Activated naive CD8-positive, alpha-beta T cell treated with anti-CD3 and anti-CD28 coated beads, Interleukin-2, amount 10 ng/mL, durations not matched to agents 7 days and 5 days (primary cell): ENCODE measurements at places on chromosomes 13 and 19. TPM values are rescaled to one million over a fixed set of nuclear protein-coding genes. Genes with fewer than 3 reads are reported as not detected.

The ZNF570 gene
- total RNA-seq, result 7.6 TPM

The GDF15 gene
- total RNA-seq, result 0.34 TPM

The KLK3 gene
- total RNA-seq, result not detected

The KL gene
- total RNA-seq, result 0.64 TPM

The CEACAM1 gene
- total RNA-seq, result 38.3 TPM

The CEACAM8 gene
- total RNA-seq, result not detected

The SBSN gene
- total RNA-seq, result not detected
